ENCODE measurements at places on chromosomes 12 and 14.

- DNase-seq, result no peak
- H3K27me3 ChIP-seq, result no peaks in the 10 kb centered on the region
- H3K4me1 ChIP-seq, result peaks cover 40% of the 10 kb centered on the region
- no peak overlapping the region for H3K4me3 ChIP-seq
- H3K36me3 ChIP-seq, result no peaks in the 10 kb centered on the region
Observed at GRCh38 chr14:74574706-74575105, 37.3 kb downstream of the LTBP2 start.

GRCh38 chr12:2195085-2195484 is 142.3 kb downstream of the CACNA1C start:
- no peaks in the 10 kb centered on the region for H3K36me3 ChIP-seq
- DNase-seq, result no peak
- H3K4me1 ChIP-seq, result no peaks in the 10 kb centered on the region
- H3K4me3 ChIP-seq, result no peak overlapping the region
- H3K27me3 ChIP-seq, result no peaks in the 10 kb centered on the region
- H3K27ac ChIP-seq, result no peak overlapping the region

DNA sequence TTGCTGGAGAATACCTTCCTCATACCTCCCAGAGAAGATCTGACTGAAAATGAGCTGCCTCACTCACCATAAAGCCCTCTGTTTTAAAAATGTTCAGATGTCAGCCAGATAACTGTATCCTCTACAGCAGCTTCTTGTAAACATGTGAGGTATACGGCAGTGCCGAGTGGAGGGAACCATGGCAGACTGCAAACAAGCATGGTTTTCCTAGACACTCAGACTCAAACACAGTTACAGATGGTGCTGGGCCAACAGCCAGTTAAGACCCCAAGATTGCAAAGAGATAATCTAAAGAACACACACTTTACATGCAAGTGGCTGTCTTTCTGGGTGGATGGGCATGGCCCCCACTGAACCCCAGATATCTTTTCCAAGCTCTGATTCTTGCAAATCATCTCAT is 16.6 kb upstream of the CCDC177 start:
- no peak overlapping the region for H3K27ac ChIP-seq
- no peaks in the 10 kb centered on the region for H3K4me1 ChIP-seq
- H3K27me3 ChIP-seq, result no peaks in the 10 kb centered on the region
- no peak for DNase-seq
- H3K4me3 ChIP-seq, result no peak overlapping the region

GRCh38 chr12:46266382-46266791 is 2.5 kb downstream of the SLC38A1 start:
- peak overlapping the region; percentile 73 for H3K4me3 ChIP-seq
- peak overlapping the region; percentile 95 for H3K27ac ChIP-seq
- DNase-seq, result no peak
- H3K4me1 ChIP-seq, result peaks cover 9% of the 10 kb centered on the region

DNA sequence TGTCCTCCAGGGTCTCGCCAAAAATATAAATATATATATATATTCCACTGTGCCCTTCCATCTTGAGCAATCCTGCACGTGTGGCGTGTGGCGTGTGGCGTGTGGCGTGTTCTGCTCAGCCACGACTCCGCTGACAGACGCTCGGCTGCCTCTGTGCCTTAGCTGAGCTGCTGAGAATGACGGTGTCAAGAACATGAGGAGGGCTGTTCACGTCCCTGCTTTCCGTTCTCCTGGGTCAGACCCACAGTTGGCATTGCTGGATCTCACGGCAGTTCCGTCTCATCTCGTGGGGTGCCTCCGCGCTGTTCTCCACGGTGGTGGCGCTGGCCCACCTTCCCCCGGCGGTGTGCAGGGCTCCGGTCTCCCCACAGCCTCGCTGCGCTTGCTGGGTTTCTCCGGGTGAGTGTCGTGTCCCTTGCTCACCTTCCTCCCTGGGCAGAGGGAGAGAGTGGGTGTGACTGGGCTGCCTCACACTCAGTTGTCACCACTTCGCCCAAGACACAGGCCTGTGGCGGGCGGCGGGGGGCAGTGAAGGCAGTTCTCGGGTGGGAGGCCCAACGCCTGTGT is 9.4 kb downstream of the GPR132 start:
- H3K4me1 ChIP-seq, result no peaks in the 10 kb centered on the region
- no peaks in the 10 kb centered on the region for H3K36me3 ChIP-seq
- no peaks in the 10 kb centered on the region for H3K27me3 ChIP-seq
- no peak for DNase-seq
- no peak overlapping the region for H3K4me3 ChIP-seq

DNA sequence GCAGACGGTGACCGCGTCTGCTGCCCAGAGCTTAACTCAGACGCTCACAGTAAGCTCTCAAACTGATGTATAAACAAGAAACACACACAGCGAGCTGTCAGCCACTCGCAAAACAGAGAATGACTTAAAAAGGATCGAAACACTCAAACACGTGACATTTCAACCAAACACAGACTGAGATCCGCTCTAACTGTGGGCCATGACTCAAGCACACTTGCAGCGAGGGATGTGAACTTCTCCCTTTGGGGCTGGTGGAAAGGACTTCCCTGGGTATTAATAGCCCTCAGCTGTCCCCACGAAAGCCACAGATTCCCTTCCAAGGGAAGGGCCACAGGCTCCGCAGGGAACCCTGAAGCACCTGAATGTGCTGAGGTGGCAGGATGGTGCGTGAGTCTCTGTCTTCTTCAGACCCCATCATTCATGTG is 29.1 kb downstream of the CCDC88C start:
- no peak overlapping the region for H3K27ac ChIP-seq
- no peaks in the 10 kb centered on the region for H3K4me1 ChIP-seq
- no peak overlapping the region for H3K4me3 ChIP-seq
- no peaks in the 10 kb centered on the region for H3K27me3 ChIP-seq
- no peak for DNase-seq

DNA sequence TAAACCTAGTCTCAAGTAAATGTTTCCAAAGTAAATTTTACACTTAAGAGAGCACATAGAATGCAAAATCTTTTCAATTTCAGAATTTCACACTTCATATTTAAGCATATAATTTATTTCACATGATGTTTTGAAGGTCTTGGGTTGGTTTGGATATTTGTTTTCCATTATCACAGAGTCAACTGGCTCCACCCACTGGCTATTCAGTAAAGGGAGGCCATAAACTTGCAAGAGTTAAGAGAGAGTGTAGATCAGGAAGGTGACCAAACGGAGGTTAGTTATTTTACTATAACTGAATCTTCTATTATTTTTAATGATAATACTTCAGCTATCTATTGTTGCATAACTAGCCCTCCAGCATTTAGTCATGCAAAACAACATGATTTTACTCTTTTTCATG is 6.2 kb upstream of the CPNE8 start:
- H3K4me1 ChIP-seq, result no peaks in the 10 kb centered on the region
- no peaks in the 10 kb centered on the region for H3K36me3 ChIP-seq
- no peaks in the 10 kb centered on the region for H3K27me3 ChIP-seq
- no peak overlapping the region for H3K27ac ChIP-seq
- H3K4me3 ChIP-seq, result no peak overlapping the region
- no peak for DNase-seq

DNA sequence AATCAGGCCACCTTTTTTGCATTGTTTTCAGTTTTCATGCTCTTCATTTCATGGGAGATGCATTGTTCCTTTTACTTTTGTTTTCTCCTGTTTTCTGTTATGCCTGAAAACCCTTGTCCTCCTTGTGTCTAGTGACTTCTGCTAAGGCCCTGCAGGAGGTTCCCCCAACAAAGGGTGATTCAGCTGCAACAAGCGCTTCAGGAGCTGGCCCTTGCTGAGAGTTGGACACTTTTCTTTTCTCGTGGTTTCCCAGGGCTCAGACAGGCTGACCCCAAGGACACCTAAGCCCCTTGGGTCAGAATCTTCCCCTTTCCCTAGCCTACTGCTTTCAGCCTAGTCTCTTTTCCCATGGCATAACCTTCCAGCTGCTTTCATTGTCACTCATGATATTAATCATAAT is 98.9 kb downstream of the PLXNC1 start:
- DNase-seq, result no peak
- H3K36me3 ChIP-seq, result no peaks in the 10 kb centered on the region
- H3K27ac ChIP-seq, result no peak overlapping the region
- H3K4me1 ChIP-seq, result no peaks in the 10 kb centered on the region
- no peaks in the 10 kb centered on the region for H3K27me3 ChIP-seq
- no peak overlapping the region for H3K4me3 ChIP-seq

- no peak for DNase-seq
- H3K27ac ChIP-seq, result no peak overlapping the region
- H3K27me3 ChIP-seq, result no peaks in the 10 kb centered on the region
- H3K36me3 ChIP-seq, result no peaks in the 10 kb centered on the region
- no peak overlapping the region for H3K4me3 ChIP-seq
Observed at GRCh38 chr14:89466484-89466883, 49.5 kb upstream of the FOXN3 start.

DNA sequence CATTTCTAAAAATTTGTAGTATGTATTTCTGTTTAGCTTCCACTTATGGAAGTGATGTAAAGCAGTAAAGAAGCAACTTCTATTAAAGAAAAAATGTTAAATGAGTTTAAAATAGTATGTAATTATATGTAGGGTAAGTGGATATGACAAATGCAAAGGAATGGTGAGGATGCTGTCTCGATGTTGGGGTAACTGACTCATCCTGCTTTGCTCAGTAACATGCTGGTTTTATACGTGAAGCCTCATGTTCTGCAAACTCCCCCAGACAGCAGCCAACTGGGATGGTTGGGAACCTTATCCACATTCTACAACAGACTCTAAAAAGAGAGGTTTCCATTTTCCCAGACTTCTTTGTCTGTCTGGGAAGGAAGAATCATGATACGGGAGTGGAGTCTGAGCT is 1006.4 kb upstream of the TMEM132C start:
- no peak overlapping the region for H3K4me3 ChIP-seq
- DNase-seq, result no peak
- H3K27ac ChIP-seq, result no peak overlapping the region
- no peaks in the 10 kb centered on the region for H3K27me3 ChIP-seq

DNA sequence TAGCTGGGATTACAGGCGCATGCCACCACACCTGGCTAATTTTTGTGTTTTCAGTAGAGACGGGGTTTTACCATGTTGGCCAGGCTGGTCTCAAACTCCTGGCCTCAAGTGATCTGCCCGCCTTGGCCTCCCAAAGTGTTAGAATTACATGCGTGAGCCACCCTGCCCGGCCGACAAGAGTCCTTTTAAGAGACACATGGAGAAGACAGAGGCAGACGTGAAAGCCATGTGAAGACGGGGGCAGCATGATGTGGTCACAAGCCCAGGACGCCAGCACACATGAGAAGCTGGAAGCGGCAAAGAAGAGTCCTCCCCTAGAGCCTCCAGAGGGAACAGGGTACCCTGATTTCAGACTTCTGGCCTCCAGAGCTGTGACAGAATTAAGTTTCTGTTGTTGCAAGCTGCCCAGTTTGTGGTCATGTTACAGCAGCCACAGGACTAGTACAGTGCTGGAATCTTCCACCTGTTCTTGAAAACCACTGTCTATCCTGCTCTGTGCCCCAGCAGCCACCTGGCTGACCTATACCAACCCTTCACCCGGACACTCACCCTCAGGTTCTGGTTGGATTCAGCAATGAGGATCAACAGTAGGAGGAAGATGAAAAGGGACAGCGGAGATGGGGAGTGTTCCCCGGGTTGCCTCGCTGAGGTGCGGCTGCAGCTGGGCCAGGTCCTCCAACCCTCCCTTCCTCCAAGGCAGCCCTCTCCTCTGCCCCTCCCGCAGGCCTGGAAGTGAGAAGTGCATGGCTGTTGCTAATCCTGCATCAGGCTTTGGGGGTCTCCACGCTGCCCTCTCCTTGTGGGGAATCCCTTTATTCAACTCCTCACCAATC is 16.9 kb downstream of the VPS37B start:
- no peak overlapping the region for H3K4me3 ChIP-seq
- no peaks in the 10 kb centered on the region for H3K4me1 ChIP-seq

Measured in breast epithelium (tissue), 4 donors.